Right ventricle myocardium inferior (tissue), 1 donor: ENCODE measurements at places on chromosomes 7 and 10. TPM values are rescaled to one million over a fixed set of nuclear protein-coding genes. Genes with fewer than 3 reads are reported as not detected.

DNA sequence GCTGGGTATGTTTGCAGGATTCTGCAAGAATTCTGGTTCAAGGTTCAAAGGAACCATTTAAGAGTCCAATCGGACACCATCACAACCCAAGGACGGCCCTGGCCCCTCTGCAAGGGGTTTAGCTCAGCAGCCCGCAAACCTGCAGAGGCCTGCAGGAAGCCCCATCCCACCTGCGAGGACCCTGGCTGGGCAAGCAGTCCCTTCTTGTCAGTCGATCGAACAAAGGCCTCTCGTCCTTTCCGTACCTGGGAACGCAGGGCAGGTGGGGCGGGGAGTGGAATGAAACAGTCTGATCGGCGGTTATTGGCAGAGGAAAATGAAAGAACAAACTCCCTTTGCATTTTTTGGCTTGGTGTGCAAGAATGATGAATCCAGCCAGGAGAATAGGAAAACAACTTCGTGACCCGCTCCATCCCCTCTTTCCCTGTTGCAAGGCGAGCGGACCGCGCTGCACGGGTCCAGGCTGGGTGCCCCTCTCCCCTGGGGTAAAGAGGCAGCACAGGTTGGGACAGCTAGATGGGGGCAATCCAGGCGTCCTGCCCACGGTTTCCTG, 73.7 kb downstream of the INSIG1 start:
- DNase-seq = peak; percentile 49

The VCL gene
- 237 TPM for total RNA-seq

GRCh38 chr7:156781972-156782371, 111.0 kb downstream of the LMBR1 start:
- DNase-seq = no peak

GRCh38 chr7:127091620-127092019, 161.1 kb downstream of the GRM8 start:
- no peak for DNase-seq

GRCh38 chr7:7522421-7522820, 13.3 kb downstream of the COL28A1 start:
- DNase-seq = no peak

DNA sequence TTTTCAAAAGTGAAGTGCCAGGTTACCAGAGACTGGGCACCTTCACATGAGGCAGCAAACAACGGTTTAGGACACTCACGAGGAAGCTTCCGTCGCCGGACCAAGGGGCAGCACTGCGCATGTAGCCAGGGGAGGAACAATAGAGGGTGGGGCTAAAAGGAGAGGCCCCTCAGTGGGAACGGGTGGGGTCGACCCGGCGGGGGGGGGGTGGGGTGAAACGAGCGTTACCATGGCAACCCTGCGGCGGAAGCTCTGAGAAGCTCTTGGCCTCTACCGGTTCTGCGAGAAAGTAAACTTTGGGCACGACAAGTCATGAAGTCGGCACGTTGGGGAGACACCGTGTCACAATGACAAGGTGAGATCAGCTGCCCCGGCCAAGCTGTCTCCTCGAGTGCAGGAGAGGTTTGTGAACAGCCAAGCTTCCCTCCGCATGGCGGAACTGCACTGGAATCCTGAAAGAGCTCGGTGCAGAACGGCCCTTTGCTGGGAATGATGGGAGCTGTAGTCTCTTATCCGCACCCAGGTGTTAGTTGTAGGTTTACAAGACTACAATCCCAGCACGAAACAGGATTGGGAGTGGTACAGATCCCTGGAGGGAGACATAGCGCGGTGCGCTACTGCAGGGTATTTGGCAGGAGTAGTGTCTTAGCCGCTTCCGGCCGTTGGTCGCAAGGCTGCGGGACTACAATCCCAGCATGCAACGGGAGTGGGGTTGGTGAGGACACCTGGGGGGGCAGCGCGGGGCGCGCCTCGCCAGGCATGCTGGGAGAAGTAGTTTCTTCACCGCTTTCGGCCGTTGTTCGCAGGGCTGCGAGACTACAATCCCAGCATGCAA, 72.8 kb upstream of the ZNF722 start:
- DNase-seq = peak; percentile 96

DNA sequence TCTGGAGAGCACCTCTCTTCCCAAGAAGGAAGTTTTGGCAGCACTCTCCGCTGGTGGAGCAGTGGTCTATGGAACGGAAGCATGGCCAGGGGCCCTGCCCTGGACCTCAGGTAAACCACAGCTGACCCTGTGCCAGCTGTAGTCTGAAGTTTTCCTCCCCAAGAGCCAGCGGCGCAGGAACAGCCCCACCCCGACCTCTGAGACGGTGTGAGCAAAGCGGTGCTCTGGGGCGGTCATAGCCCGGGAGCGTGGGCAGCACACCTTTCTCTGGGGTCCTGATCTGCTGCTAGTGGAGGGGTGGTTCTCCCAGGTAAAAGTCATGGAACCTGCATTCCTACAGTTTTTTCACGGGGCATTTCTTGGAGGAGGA, 52.6 kb downstream of the TSPAN15 start:
- no peak for DNase-seq

The HBP1 gene
- 65.8 TPM for total RNA-seq

The PTPRN2 gene
- 1.6 TPM for total RNA-seq

DNA sequence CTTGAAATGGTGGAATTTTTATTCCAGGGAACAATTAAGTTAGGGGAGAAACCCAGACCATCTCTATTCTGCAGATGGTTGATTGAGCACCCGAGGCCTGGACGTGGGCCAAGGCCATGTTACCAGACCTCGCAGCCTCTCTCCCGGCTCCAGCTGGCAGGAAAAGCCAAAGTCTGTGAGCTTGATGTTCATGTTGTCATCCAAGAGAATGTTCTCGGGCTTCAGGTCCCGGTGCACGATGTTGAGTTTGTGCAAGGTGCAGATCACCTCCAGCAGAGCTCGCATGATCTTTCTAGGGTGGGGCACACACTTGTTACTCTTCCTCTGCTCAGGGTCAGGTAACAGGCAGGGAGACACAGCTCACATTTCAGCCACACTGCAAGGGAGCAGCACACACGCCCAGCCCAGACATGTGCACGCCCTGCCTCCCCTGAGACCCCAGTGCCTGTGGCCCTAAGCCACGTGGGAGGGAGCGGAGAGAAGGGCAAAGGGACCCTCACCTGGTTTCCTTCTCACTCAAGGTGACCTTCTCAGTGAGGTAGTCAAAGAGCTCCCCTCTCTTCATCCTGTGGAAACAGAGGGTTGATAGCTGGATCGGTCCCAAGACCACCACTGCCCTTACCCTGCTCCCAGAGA, 9.5 kb downstream of the PHKG1 start:
- DNase-seq = peak; percentile 81

DNA sequence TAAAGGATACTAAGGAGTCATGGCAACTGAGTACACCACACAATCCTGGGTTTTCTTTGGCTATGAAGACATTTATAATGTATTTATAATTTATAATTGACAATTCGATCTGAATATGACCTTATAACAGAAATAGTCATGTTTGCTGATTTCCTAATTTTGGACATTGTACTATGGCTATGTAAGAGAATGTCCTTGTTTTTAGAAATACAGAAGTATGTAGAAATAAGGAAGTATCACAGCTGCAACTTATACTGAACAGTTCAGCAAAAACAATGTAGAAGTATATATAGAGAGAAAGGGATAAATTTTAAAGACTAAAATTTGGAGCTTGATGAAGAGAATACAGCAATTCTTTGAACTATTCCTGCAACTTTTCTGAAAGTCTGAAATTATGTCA, 32.6 kb downstream of the PRLHR start:
- DNase-seq = no peak

DNA sequence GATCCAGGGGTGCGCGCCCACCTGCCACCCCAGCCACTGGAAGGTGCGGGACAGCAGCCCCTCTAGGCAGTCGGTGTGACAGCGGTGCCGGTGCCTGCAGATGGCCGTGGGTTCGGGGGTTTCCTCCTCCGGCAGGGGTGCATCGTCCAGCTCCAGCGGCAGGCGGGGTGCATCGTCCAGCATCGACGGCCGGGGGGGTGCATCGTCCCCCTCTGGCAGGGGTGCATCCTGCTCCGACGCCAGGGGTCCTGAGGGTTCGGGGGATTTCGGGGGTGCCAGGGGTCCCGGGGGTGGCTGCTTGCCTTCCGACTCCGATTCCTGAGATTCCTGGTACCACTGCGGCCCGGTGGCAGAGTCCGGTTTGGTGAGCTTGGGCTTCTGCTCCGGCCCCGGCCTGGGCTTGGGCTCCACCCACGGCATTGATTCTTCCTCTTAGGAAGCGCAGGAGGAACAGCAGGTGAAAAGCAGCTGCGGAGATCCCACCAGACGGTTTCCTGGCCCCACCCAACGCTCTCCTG, 90.2 kb upstream of the RAB18 start:
- DNase-seq = no peak

The PAPSS2 gene
- total RNA-seq = 11.1 TPM

The EPDR1 gene
- total RNA-seq = 55.1 TPM

DNA sequence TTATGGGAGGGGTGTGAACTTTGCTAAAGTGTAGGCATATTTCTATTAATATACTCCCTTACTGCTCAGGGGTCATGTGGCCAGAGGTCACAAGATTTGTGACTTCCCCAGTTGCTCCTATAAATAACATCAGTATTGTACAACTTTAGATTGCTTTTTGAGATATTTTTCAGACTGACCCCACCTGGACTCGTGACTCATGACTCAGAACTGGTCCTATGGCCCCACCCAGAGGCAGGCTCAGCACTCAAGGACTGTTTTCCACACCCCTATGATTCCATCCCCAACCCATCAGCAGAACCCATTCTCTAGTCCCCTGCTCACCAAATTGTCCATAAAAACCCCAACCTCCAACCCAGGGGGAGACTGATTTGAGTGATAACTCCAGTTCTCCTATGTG, 2.7 kb upstream of the CUL2 start:
- DNase-seq = no peak

DNA sequence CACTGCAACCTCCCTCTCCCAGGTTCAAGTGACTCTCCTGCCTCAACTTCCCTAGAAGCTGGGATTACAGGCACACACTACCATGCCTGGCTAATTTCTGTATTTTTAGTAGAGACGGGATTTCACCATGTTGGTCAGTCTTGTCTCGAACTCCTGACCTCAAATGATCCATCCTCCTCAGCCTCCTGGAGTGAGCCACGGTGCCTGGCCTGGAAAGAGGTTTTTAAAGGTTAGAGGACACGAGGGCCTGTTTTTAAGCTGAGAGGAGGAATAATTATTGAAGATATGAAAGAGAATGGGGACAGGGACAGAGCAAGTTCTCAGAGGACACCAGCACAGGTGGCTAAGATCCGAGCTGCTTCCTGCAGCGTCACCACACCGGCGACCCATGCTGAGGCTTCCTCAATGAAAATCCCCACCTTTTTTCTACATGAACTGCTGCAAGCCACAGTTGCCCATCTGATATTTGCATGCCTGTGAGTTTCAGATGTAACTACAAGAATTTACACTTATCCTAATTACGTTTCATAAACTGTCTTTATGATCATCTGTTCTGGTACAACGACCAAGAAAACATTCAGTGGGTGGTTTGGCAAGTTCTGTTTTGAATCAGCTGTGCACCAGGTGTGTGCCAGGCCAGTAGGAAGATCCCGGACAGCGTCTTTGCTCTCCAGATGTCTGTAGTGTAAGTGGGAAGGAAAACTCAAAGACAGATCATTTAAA, 76.0 kb downstream of the HIP1 start:
- no peak for DNase-seq

The GPR37 gene
- not detected for total RNA-seq
